AG04449 (cell line): ENCODE measurements at places on chromosomes 1 and 21.

GRCh38 chr21:30831194-30831765, 1.7 kb upstream of the KRTAP7-1 start:
- no peak for DNase-seq

DNA sequence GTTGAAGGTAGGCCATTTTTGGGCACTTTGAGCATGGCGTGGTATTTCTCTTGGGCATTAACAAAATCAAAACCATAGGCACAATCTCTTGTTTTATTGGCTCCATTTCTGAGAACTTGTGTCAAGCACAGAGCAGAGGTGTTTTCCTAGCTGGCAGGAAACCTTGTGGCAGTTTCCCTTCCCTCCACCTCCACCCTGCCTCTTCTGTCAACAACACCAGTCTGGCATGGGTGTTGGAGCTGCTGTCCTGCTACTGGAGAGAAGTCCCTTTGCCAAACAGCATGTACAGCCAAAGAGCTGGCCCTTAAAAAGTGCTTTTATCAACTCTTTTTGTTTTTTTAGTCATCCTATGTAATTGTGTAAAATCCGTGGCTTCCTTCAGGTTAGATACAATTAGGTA, 16.0 kb downstream of the ATP1A1 start:
- DNase-seq, result no peak

GRCh38 chr1:175673371-175674150, 69.8 kb downstream of the TNR start:
- DNase-seq, result no peak

DNA sequence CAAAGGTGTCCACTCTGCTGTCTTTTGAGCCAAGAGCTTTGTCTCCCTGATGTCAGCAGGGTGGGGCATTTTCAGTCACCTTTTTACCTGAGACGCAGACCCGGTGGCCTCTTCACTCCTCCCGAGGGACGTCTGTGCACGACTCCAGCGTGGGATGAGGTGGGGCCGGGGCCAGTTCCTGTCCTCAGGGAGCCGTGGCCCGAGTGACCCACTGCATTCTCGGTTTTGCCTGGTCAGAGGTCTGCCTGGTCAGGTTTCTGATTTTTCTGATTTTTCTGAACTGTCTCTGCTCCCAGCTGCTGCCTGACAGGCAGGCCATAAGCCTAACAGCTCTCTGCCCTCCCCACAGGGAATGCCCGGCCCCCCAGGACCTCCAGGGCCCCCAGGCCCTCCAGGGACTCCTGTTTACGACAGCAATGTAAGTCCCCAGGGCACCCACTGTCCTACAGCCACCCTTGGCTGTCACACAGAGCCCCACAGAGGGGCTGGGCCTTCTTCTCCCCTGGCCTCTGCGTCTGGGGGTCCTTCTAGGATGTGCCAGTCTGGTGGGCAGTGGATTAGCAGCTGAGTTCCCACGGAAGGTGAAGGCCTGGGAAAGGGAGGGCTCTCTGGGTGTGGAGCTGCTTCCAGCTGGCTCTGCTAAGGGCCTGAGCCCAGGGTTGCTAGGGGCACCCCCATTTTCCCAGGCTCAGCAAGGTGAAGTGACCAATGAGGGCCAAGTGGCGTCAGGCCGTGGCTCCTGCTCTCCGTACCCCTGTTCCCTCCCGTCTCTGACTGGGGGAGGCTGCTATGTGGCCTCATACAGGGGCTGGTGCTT, 45.9 kb downstream of the SLC19A1 start:
- DNase-seq, result no peak

DNA sequence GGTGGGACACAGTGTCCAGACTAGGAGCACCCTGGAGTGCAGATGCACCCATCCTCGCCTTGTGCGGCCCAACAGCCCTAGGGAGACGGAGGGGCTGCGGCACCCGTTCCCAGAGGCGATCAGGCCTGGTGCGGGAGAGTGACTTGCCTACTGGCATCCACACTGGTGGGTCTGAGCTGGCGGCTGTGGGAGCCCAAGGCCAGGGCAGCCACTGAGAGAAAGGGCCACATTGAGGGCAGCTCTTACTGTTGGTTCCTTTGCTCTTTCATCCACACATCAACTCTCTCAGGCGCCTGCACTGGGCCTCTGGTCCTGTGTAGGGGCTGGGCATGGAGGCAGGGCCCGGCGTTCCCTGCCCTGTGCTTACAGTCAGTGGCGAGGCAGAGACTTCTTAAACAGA, 8.6 kb downstream of the PODN start:
- DNase-seq, result no peak

- DNase-seq, result no peak
Observed at GRCh38 chr1:150476754-150477153, 10.5 kb upstream of the TARS2 start.

- DNase-seq, result no peak
Observed at GRCh38 chr21:40555021-40555528, 291.9 kb downstream of the DSCAM start.

- no peak for DNase-seq
Observed at GRCh38 chr1:67713057-67713846, 28.3 kb downstream of the GADD45A start.

DNA sequence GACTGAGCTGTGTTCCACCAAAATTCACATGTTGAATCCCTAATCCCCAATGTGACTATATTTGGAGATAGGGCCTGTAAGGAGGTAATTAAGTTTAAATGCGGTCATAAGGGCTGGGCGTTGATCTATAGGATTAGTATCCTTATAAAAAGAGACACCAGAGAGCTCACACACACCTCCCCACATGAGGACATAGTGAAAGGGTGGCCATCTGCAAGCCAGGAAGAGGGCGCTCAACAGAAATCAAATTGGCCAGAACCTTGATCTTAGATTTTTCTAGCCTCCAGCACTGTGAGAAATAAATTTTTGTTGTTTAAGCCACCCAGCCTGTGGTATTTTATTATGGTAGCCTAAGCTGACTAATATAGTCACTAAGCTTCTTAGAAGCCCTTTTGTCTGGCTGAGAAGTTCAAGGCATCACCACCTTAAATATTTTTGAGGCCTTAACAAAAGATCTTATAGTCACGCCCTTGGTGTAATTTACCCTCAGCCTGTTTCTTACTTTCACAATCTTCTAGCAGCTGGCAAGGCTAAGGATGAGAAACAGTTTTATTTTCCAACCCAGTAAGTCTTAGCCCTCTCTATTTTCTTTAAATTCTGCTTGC, 28.8 kb downstream of the GORAB start:
- DNase-seq, result no peak

GRCh38 chr1:156502894-156503697, 2.5 kb upstream of the MEF2D start:
- DNase-seq, result peak; percentile 89

GRCh38 chr1:200228081-200228480, 181.8 kb downstream of the ZNF281 start:
- DNase-seq, result no peak

- DNase-seq, result no peak
Observed at GRCh38 chr21:46145159-46145839, 10.1 kb downstream of the FTCD start.

DNA sequence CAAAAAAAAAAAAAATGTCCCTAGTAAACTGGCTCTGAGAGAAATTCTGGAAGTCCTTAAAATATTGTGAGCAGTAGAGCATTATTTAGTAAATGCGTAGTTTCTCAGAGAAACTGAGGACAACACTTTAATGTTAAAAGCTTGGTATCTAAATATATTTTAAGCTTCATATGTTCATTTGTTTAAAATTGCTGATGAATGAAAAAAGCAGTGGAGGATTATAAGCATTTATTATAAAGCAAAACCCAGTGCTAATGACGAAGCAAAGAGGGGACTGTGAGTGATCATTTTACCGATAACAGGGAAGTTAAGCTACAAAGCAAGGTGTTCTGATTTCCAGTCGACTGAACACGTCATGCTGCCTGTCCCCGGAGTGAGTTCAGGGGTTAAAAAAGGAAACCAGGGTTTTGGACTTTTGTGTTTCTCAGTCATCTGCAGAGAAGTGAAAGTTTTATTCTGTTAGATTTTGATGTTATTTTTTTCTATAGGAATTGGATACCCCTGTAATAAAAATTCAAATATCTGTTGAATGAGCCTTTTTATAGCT, 64.5 kb upstream of the SCCPDH start:
- no peak for DNase-seq

GRCh38 chr1:216261631-216262030, 161.6 kb downstream of the USH2A start:
- DNase-seq, result no peak

DNA sequence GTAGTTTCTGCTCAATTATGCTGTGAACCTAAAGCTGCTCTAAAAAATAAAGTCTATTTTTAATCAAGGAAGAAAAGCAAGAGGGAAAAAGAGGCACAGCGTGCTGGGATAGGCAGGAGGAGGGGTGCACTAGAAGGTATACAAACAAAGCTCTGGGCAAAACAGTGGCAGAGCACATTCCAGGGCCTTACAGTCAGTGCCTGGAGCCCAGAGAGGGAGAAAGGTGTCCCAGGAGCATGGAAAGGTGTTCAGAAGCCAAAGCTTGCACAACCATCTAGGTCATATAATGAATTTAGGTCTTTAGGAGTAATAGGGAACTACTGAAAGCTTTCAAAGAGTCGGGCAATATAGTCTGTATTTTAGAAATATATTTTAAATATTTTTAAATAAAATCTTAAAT, 163.6 kb upstream of the PALMD start:
- no peak for DNase-seq

DNA sequence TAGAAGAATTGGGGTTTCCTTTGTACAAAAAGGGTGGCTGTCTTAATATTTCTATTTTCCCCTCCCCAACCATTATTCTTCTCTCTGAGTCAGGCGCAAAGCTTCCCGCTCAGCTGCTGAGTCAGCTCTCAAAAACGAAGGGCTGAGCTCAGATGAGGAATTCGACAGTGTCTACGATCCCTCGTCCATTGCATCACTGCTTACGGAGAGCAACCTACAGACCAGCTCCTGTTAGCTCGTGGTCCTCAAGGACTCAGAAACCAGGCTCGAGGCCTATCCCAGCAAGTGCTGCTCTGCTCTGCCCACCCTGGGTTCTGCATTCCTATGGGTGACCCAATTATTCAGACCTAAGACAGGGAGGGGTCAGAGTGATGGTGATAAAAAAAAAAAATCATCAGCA, 3.0 kb upstream of the TUFT1 start:
- peak; percentile 92 for DNase-seq

GRCh38 chr1:233523047-233523446, 90.9 kb upstream of the KCNK1 start:
- no peak for DNase-seq

DNA sequence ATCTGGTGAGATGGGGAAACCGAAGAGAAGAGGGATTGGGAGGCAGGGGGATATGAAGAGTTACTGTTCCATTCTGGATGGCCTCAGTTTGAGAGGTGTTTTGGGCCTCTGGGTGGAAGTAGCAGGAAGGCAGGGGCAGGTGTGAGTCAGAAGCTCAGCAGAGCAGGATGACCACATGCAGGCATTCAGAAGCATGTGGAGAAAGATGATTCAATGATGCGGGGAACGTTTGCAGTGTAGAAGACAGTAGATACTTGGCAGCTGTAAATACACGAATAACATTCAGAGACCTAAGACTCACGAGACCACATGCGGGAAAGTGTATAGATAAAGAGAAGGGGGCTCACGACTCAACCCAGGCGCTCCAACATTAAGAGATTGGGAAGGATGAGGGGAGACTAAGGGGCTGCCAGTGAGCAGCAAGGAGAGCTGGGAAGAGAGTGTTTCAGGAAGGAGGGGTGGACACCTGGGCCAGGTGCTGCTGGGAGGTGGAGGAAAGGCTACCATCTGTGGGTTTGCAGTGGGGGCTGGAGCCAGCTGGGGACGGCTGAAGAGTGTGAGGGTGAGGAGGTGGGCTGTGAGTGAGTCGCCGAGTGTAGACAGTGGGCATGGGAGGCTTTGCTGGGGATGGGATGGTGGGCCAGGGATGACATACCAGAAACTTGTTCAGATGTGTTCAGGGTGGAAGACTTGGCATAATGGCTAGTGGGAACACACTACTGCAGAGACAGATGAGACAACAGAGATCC, 5.8 kb upstream of the EPS8L3 start:
- DNase-seq, result peak; percentile 57

DNA sequence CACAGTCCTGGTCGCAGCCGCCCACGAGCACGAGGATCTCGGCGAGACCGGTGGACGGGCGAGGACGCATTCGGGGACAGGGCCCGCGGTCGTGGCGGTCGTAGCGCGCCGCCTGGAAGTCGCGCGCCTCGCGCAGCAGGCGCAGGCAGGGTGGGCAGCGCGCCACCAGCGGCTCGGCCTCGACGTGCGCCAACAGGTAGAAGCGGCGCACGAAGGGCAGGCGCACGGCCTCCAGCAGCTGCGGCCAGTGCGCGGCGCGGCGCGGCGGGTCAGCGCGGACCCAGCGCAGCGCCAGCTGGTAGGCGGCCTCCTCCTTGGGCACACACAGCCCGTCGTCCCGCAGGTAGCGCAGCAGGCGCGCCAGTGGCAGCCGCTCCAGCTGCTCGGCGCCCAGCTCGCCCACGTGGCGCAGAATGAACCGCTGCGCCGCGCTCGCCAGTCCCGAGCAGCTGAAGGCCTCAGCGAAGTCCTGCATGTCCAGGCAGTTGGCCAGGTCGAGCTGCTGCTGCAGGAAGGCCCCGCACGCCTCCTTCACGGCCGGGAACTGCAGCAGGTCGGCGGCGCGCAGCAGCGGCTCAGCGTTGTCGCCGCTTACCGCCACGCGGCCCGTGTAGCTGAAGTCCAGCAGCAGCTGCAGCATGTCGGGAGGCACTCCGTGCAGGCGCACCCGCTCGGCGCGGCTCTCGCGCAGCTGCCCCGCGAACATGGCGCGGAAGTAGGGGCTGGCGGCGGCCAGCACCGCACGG, 573 bp downstream of the KLHL21 start:
- DNase-seq, result no peak

GRCh38 chr1:210553711-210554110, 225.0 kb downstream of the HHAT start:
- no peak for DNase-seq

GRCh38 chr1:20198918-20199317, 12.6 kb upstream of the PLA2G2C start:
- no peak for DNase-seq

GRCh38 chr1:110672001-110672752, 2.6 kb downstream of the KCNA3 start:
- DNase-seq, result no peak

DNA sequence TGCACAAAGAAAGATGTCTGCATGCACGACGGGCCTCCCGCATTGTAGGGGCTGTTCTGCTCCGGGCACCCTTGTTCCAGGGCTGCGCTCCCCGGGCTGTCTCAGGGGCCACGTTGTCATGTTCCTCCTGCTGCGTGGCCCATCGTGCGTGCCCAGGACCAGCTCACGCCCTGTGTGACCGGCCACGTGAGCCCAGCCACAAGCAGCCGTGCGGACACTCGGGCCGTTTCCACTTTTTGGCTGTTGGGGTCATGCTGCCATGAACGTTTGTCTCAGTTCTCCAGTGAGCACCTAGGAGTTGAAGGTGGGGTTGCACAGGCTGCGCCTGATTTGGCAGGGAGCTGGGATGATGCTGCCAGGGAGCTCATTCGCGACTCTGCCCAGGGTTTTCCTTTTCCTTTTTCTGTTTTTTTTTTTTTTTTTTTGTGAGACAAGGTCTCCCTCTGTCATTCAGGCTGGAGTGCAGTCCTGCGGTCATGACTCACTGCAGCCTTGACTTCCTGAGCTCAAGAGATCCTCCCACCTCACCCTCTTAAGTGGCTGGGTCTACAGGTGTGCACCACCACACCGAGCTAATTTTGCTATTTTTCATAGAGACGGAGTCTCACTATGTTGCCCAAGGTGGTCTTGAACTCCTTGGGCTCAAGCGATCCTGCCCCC, 17.4 kb downstream of the PDXK start:
- DNase-seq, result no peak

- DNase-seq, result peak; percentile 96
Observed at GRCh38 chr1:163168053-163168452, 34.7 kb downstream of the RGS5 start.

- DNase-seq, result no peak
Observed at GRCh38 chr1:185058876-185059275, 13.5 kb downstream of the RNF2 start.
